CD4-positive, alpha-beta T cell treated with Interleukin-4 for 4 hours (primary cell): ENCODE measurements at places on chromosomes 7 and 10.

GRCh38 chr10:131202990-131203389 lies 108.5 kb downstream of the TCERG1L start:
- no peak for DNase-seq

- DNase-seq: no peak
These were observed 8.7 kb upstream of the OPALIN start for GRCh38 chr10:96367470-96367869.

DNA sequence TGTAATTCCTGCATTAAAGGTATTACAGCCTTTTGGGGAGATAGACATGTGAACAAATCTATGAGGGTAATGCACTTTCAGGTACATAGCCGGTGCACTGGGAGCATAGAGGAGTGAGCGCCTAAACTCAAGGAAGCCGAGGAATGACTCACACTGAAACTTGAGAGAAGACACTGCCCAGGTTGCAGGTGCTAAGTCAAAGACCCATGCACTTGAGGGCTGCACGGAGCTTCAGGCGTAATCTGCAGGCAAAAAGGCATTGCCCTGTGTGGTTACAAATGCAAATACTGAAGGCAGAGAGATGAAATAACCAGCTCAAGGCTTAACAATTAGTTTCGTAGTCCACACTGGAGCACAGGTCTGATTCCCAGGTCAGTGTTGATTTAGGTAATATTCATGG lies 51.0 kb upstream of the OSBPL3 start:
- DNase-seq: no peak

DNA sequence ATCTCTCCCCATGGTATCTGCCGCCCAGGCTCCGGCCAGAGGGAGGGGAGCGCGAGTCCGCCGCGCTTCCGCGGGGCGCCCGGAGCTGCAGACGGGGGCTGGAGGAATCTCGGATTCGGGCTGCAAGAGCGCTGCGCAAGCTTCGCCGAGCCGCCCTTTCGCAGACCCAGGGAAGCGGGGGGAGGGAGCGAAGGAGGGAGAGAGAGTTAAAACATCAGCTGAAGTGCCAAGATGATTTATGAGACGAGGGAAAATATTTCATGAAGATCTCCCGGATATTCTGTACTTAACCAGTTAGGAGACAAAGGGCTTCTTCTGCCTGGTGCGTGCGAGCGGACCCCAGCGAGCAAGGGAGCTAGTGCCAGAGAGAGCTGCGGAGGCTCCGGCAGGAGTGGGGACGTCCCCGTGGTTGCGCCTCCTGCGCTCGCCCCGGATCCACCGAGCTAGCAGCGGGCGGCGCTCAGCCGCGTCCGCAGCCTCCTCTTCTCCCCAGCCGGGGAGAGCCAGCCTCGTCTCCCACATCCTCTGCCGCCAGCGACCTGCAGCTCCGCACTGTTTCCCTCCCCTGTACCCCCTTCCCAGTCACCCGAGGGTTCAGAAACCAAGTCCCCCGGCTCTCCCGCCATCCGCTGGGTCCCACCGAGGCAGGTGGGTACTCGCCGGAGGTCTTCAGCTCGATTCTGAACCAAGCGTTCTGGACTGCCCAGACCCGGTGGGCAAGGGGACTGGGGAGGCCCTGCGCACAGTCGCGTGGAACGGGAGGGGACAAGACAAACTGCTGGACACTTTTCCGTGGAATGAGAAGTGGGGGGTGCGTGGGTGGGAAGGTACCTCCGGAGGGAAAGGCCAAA lies 1.0 kb upstream of the PAX2 start:
- DNase-seq: no peak

DNA sequence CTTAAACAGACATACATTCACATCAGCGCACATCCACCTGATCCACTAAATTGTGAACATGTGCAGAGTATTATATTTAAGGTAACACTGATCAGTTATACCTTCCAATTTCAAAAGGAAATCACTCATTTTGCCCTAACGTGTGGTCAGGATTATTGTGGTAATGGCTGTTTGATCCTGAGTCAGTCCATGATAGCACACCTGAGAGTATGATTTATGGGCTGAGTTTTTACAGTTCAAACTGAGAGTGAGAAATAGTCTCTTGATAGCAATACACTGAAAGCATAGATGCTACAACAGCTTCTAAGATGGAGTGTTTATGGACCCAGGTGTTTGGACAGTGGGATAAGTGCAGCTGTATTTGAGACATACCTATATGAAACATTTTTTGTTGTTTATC lies 96.7 kb downstream of the KIF20B start:
- DNase-seq: no peak
